ENCODE measurements at places on chromosomes 5 and 9.

- DNase-seq, result no peak
These were observed 75.7 kb downstream of the NRG2 start for GRCh38 chr5:139967353-139967752.

GRCh38 chr5:131321066-131321465, 57.2 kb downstream of the CDC42SE2 start:
- no peak for DNase-seq

DNA sequence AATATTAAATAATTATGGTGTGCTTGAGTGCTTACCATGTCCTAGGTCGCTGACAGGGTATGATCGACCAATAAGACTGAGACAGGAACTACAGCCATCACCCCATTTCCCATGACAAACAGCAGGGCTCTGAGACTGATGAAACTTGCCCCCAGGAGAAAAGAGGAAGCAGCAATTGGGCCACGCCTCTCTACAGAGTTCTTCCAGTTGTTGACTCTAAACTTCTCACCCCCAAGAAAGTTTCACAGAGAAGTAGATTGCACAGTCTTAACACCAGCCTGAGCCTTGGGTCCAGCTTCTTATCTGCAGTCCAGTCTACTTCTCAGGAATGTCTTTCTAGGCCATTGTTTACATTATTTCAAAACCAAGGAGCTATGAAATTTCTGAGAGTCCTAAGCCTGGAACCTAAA, 182.2 kb upstream of the ANKRD55 start:
- DNase-seq, result no peak

DNA sequence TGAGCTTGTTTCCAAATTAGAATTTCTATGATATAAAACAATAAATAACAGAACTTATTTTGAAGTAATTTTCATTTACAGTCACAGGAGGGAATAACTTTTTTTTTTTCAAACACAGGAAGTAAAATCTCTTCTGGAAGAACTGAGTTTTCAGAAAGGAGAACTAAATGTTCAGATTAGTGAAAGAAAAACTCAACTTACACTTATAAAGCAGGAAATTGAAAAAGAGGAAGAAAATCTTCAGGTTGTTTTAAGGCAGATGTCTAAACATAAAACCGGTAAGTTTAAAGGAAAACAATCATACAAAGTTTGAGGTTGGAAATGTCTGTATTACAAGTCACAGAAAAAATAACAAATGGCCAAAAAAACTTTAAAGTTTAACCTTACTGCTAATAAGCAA, 41.6 kb downstream of the RAB14 start:
- no peak for DNase-seq

- no peak for DNase-seq
These were observed 82.3 kb upstream of the TLE4 start for GRCh38 chr9:79489261-79490000.

GRCh38 chr5:142492781-142493281, 168.0 kb upstream of the SPRY4 start:
- no peak for DNase-seq

- DNase-seq, result no peak
These were observed 307.1 kb downstream of the PRR16 start for GRCh38 chr5:120771202-120771601.

DNA sequence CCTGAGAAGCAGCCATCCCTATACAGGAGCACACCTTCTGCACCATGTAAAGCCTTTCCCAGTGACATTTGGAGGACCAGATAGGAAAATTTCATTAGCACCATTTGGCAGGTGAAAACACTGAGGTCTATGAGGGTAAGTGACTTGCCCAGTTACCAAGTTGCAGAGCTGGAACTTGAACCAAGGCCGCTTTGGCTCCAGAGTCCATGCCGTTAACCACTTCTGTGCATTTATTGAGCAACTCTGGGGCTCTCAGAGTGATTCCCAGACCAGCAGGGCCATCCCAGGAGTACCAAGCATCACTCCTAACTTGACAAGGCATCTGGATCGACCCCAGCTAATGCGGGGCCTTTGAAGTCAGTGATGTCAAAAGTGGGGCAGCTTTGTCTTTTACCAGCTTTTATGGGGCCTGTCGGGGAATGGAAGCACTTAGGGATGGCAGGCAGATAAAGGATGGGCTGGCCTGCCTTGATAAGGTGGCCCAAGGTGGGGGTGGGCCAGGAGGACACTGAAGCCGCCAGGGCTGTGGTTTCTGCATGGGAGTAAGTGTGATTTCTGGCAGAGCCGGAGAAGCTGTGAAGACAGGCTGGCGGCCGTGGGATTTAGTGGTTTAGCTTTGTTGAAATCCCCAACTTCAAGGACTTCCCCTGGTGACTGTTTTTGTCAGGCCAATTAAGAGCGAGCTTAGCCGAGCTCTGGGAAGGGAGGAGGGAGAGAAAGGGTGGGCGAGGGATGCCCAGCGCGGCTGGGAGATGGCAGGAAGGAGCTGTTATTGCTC, 127.3 kb downstream of the MACROH2A1 start:
- DNase-seq, result no peak

DNA sequence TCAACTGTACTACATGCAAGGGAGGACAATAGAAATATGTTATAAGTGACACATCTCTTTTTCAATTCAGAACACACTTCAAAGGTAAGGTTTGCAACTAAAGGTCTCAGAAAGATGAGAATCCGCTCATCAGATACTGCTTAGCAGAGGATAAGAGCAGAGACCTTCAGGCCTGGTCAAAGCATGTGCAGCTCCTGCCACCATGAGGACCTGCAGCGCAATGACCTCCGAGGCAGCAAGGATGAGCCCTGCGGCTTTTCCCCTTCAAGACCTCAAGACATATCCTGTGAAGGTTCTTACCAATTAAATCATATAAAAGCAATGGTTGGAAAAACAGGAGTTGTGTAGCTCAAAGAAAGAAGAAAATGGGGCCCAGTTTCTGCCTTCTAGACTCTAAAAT, 135.8 kb downstream of the TRIM36 start:
- DNase-seq, result no peak

- peak; percentile 19 for DNase-seq
These were observed 737 bp downstream of the RNF180 start for GRCh38 chr5:64166201-64166959.

GRCh38 chr5:5602554-5602953, 180.1 kb downstream of the ICE1 start:
- no peak for DNase-seq

GRCh38 chr9:131403493-131403773, 9.5 kb downstream of the PRRC2B start:
- DNase-seq, result no peak

DNA sequence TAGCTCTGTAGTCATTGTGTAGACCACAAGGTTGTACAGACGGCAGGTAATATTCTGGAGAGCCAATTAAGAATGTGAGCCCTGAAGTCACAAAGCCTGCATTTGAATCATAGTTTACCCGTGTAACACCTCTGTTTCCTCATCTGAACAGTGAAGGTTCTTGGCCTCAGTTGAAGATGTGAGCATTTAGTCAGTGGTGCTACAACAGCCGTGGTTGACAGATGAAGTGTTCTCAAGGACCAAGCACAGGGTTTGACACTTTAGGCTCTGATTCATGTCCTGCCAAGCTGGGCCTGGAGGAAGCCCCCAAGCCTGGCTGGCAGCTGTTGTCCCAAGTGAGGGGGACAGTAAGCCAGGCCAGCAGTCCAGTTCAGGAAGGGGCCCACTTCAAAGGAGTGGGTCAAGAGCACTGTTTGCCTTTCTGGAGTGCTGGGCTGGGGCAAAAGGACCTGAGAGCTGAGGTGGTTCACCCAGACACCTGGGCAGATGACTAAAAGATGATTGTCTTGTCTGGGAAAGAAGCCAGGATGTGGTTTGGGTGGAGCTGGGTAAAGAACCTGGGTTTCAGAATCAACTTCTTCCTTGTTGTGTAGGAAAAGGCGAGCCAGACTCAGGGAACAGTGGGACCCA, 20.7 kb downstream of the FAXDC2 start:
- no peak for DNase-seq

- DNase-seq, result no peak
These were observed 175.3 kb downstream of the HMHB1 start for GRCh38 chr5:143987264-143987663.

DNA sequence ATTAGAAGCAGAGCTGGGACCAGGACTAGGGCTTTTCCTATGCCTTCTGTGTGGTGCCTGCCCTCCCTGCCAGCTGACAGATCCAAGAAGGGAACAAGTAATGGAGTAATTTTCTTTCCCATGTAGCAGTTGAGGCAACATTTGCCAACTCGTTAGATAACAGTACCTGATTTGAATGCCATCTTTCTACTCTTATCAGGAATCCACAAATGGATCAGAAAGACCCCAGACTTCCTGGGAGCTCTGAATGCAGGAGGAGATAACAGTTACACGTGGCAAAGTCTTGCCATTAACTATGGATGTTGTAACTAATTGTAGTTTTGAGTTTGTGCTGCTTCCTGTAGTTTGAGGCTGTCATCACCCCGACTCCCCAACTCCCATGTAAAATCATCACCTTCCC, 39.2 kb downstream of the RCL1 start:
- DNase-seq, result no peak

- no peak for DNase-seq
These were observed 620.2 kb upstream of the DMAC1 start for GRCh38 chr9:8419596-8420275.

GRCh38 chr5:33231935-33232334, 208.8 kb upstream of the TARS1 start:
- no peak for DNase-seq

- no peak for DNase-seq
These were observed 166.8 kb downstream of the MELK start for GRCh38 chr9:36739373-36740116.

GRCh38 chr5:116133281-116133680, 48.5 kb downstream of the COMMD10 start:
- DNase-seq, result no peak

DNA sequence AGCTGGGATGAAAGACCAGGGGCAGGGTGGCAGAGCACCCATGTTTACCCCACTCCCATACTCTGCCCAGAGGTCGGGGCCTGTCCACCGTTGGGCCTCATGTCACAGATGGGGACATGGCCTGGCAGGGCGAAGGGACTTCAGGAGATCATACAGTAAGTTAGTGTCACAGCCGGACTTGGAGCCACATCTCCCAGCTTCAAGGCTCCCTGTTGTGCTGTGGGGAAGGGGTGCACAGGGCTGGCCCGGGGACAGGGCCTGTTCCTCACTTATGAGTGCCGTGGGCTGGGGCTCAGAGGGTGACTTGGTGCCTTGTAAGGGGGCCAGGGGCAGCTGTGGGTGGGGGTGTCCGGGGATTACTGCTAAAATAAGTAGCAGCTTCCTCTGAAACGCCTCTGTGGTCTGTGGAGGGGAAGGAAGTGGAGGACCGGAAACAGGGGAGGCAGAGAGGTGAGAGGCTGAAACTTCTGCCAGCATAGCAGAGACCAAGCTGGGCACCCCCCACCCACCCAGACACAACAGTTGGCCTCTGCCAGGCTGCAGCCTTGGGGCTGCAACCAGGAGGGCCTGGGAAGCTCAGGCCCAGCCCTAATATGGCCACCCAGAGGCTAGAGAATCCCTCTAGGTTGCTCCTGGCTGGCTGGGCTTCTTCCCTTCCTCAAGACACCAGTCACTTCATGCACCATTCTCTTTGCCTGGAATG, 41.1 kb upstream of the NEK6 start:
- DNase-seq, result no peak

GRCh38 chr5:40623480-40624420, 56.0 kb upstream of the PTGER4 start:
- no peak for DNase-seq

DNA sequence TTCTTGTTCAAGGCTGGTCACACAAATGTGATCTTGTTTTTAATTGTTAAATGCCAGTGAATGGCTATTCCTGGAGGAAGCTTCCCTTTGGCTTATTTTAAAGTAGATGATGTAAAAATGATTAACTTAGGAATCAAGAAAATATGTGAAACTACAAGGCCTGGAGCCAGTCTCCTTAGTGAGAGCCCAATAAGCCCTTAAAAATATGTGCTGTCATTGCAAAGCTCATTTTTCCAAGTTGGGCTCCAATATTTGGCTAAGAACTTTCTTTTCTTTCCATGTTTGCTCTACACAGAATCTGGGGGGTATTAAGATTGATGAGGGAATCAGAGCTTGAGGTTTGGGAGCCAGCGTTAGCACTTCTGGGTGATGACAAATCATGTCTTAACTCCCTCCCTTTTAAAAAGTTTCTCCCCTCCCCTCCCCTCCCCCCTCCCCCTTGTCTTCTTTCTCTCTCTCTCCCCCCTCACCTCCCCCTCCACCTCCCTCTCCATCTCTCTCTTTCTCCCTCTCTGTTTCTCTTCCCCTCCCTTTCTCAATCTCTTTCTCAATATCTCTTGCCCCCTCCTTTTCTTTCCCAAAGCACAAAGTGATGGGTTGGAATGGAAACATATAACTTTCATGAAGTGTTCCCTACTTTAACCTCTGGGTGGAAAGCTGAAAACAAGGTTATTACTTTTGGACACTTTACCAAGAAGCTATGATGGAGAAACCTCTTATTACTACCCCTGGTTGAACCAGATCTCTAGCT, 86.0 kb downstream of the FBXL7 start:
- no peak for DNase-seq

All from NCI-H1105 treated with DMSO at 0.1 percent for 48 hours (cell line).